ENCODE measurements at places on chromosomes 2 and 18.

DNA sequence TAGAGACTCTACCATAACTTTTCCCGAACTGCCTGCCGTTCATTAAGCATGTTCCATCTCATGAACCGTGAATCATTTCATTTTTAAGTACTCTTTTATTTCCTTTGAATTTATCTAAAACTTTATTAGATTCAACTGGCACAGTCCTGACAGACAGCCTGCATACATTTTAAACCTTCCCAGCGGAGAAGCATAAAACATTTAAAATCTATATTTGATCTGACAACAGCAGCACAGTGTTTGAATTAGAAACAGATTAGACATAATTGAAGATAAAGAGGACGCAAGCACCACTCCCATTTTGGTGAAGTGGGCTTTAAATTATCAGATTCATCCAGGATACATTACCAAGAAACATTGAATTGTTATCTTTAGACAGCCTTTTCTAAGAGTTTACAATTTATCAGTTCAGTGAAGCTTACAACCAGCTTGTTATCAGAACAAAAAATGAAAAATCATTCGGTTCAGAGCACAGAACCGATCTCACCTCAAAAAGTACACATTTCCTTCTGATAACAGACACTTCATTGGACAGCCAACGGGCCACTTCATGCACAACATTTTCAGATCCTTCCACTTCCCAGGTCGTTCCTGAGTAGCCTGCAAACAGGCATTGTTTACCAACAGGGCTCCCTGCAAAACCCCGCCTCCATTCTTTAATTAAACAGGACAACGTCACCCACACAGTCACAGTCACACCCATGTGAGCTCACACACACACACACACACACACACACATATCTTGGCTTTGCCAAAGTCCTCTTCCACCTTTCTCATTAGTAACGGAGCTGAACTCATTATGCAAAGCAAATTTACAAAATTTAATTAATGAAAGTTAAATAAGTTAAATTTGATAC, 171.2 kb downstream of the SP3 start:
- DNase-seq = no peak

- DNase-seq = no peak
Observed at GRCh38 chr2:19299522-19299921, 58.9 kb downstream of the OSR1 start.

GRCh38 chr18:74556126-74556525, 21.8 kb downstream of the CNDP1 start:
- no peak for DNase-seq

GRCh38 chr18:29434650-29435049, 1257.7 kb upstream of the CDH2 start:
- DNase-seq = no peak

DNA sequence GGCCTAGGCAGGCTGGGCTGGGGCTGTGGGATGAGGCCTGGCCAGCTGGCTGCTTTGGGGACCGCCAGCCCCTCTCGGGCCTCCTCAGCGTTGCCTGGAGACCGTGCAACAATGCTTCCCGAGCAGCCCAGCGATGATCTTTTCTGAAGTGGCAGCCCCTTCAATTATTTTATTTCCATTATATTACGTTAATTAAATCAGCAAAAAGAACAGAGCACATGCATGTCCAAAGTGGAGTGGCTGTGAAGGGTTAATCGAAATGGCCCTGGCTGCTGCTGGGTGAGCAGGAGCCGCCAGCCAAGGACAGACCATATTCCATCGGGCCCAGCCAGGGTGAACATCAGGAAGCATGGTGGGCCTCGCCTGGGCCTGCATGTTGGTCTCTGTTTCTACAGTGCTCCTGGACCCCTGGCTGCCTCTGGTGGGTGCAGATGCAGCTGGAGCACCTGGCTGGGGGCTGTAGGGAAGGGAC, 245.5 kb downstream of the MYCN start:
- no peak for DNase-seq

GRCh38 chr2:166665991-166666940, 172.2 kb upstream of the SCN7A start:
- no peak for DNase-seq

DNA sequence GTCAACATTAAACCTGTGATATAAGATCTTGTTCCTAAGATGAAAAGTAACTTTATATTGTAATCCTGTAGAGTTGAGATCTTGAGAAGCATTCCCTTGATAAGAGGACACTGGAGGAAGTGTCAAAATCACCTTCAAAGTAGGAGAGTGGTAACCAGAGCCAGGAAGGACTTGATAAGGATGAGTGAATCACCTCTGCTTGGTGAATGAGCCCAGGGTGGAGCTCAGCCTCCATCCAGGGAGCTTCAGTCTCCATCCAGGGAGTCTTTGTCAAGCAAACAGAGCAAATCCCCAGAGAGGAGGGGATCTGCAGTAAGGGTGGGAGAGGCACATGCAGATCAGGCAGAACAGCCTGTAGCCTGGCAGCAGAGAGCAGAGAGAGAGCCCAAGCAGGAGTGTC, 167.1 kb upstream of the SIX2 start:
- DNase-seq = no peak

GRCh38 chr18:34280653-34281052, 55.9 kb upstream of the NOL4 start:
- DNase-seq = peak; percentile 34

- DNase-seq = no peak
Observed at GRCh38 chr2:107681936-107682335, 144.8 kb upstream of the RGPD4 start.

GRCh38 chr2:200695191-200695590, 109.4 kb downstream of the AOX1 start:
- DNase-seq = no peak

Data from COR-L47 (cell line).